ENCODE measurements at places on chromosomes 2 and 18.
A peak's percentile ranks its signal among the peaks of the same experiment; 100 is the strongest.

- DNase-seq = no peak
Measured at GRCh38 chr2:43993437-43993836, 2.4 kb downstream of the LRPPRC start.

DNA sequence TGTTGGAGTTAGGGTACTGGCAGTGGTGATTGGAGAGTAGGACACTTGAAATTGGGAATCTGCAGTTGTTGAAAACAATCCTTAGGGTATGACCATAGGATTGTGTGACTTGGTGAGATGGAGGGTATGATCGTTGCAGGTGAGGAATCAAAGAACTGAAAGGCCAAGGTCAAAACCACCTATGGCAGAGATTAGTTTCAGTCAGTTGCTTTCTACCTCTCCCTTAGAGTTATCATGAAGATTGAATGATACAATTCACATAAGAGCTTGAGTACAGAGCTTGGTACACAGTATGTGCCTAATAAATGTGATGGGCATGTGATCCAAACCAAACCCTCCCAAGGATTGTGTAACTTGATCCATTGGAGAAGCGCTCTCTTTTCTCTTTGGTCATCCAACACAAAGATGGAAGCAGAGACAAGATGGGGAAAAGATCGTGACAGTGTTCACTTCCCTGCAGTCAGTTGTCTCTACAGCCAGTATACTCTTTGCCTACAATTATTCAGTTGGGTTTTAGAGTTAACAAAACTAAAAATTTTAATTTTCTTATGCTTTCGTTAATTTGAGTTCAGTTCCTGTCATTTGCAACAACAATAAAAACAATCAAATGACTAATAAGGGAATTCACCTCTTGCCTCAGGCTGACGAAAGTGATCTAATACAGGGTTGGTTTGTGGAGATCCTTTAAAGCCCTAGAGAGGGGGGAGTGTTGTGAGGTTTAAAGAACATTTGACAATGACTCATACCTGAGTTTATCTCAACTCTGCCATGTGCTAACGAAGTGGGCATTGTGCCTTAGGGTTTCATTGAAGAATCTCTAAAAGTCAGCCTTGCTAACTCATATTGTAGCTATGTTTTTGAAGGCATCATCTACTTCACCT, 14.8 kb upstream of the SMAD2 start:
- DNase-seq = no peak

- no peak for DNase-seq
Measured at GRCh38 chr2:80706541-80706940, 402.0 kb upstream of the LRRTM1 start.

GRCh38 chr2:76170856-76171255, 460.1 kb upstream of the GCFC2 start:
- no peak for DNase-seq

- no peak for DNase-seq
Measured at GRCh38 chr2:144567745-144568144, 47.8 kb upstream of the ZEB2 start.

DNA sequence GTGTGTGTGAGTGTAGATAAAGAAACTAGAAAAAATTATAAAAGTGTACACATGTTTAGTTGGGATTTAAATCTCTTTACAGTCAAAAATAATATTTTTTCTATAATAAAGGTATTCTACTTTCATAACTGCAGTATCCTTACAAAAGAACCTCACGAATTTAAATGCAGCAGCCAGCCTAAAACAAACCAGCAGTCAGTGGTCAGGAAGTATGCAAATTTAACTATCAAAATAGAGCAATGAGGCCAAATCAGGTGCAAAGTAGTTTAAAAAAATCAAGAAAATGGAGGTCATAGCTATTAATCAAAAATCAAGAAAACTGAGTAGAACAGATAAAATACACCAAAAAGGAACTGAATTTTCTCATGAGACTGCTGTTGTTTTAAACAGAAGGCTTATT, 407.1 kb downstream of the CDH19 start:
- DNase-seq = no peak

DNA sequence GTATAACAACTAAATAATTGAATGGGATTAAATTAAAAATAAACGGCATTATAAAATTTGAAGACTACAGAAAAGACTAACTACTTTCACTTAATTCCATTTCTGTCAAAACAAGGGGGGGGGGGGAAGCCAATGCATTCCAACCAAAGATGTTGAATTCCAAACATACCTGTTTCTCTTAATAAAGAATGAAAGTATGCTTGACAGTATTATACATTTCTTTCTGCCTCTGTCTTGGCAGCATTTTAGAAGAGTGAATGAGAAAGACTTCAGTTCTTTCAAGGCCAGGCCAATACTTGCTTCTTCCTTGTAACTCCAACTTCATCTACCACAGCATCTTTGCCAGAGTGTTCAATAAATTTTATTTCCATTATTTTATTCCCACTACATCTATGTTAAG, 65.9 kb downstream of the PDE11A start:
- DNase-seq = no peak

- no peak for DNase-seq
Measured at GRCh38 chr2:202017940-202018339, 15.7 kb upstream of the FZD7 start.

GRCh38 chr2:241065355-241065803, 36.7 kb downstream of the MTERF4 start:
- DNase-seq = no peak

DNA sequence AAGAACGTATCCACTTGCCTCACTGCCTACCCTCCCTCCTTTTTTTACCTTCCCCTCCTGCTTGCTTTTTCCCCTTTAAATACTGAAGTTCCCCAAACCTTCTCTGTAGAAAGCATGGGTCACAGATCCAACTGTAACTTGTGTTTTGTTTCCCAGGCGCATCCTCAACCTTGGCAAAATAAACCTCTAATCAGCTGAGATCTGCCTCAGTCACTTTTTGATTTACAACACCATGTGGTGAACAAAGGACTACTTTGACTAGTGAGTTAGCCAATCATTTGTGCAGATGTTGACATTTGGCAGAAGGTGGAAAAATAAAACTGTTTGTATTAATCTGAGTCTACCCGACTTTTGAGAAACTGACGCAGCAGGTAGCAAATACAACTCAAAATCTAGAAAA, 23.3 kb upstream of the MCM6 start:
- DNase-seq = no peak

DNA sequence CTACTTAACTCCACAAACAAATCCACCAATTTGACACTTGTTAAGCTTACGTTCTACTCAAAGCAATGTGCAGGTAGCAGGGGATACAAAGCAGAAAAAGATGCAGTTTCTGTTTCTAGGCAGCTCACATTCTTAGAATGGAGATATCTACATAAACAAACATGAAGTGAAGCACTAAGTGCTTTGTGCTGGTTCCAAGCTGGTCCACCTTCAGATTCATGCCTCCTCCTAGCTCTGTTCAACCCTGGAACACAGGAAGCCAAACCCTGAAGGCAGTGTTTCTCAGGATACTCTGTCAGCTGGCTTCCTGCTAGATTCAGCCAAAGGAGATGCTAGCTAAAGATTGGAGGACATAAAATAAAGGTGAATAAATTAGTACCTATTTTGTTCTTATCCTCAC, 55.3 kb upstream of the NOL4 start:
- DNase-seq = no peak

DNA sequence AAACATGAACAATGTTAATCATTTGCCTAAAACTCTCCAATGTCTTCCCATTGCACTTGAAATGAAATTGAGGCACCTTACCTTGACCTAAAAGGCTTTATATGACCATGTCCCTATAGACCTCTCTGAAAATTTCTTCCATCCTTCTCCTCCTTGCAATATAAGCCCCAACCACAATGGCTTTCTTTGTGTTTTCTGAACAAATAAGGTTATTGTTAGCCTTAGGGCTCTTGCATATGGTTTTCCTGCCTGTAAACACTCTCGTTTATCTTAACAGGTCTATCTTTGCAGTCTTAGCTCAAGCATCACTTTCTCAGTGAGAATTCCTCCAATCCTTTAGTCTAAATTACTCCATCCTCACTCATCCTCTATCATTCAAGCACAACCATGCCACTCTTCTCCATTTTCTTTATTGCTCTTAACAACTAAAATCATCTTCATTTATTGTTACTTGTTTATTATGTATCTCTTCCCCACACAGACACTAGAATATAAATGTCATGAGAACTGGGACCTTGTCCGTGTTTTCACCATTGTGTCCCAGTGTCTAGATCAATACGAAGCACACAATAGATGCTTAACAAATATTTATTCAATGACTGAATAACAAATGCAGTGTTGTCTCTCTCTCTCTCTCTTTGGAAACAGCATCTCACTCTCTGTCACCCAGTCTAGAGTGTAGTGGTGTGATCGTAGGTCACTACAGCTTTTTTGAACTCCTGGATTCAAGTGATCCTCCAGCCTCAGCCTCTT, 129.3 kb downstream of the RDH14 start:
- no peak for DNase-seq

DNA sequence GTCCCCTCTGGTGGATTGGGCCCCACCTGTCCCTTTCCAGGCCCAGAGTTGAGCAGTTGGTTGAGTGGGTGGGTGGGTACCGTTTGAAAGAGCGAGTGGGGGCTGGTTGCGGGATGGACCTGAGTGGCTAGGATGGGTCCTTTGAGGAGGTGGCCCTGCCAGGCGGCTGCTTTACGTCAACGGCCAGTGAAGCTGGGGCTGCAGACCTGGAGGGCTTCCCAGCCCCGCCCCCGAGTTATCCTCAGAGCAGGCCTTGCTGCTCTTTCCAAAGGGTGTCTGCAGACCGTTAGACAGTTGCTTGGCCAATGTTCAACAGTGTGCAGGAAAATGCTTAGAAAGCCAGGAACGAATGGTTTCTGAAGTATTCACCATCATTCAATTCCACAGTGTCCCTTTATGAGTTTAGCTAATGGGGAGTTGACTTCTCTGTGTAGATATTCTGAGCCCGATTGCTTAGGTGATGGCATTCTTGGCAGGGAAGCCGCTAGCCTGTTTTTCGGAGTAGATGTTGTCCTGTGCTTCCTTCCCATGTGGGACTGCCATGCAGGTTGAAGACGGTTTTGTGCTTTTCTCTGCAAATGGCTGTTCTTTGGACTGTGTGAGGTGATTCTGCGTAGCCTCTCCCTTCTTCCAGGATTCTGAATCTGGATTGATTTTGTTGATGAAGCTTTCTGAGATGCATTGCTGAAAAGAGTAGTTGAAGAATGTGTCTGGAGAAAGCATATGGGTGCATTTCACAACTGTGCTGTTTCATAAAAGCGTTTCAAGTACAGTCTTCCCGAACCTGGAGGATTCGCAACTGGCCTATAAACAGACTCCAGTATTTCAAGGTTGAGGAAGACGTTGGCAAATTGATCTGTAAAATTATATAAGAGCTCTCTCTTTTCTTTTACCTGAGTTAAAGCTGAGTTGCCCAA, 45.8 kb downstream of the LDLRAD4 start:
- peak; percentile 89 for DNase-seq

GRCh38 chr2:158214431-158214830, 112.8 kb downstream of the UPP2 start:
- DNase-seq = no peak

DNA sequence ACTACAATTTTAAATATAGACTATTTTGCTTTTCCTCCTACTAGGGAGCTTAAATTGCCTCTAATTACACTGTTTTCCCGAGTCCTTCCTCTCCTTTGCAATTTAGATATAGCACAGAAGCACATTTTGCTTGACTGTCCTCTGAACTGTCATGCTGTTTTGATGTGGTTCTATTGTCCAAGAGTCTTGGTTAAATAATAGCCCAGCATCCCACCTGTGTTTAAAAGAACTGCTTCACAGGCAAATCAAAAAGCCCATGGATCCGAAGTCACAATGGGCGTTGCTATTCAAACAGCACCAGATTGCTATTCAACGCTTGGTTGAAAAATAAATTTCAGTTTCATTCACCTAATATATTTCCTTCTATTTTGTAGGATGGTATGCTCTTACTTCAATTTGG, 22.3 kb upstream of the ACTR3 start:
- no peak for DNase-seq

- no peak for DNase-seq
Measured at GRCh38 chr18:49934457-49934856, 121.1 kb upstream of the ACAA2 start.

DNA sequence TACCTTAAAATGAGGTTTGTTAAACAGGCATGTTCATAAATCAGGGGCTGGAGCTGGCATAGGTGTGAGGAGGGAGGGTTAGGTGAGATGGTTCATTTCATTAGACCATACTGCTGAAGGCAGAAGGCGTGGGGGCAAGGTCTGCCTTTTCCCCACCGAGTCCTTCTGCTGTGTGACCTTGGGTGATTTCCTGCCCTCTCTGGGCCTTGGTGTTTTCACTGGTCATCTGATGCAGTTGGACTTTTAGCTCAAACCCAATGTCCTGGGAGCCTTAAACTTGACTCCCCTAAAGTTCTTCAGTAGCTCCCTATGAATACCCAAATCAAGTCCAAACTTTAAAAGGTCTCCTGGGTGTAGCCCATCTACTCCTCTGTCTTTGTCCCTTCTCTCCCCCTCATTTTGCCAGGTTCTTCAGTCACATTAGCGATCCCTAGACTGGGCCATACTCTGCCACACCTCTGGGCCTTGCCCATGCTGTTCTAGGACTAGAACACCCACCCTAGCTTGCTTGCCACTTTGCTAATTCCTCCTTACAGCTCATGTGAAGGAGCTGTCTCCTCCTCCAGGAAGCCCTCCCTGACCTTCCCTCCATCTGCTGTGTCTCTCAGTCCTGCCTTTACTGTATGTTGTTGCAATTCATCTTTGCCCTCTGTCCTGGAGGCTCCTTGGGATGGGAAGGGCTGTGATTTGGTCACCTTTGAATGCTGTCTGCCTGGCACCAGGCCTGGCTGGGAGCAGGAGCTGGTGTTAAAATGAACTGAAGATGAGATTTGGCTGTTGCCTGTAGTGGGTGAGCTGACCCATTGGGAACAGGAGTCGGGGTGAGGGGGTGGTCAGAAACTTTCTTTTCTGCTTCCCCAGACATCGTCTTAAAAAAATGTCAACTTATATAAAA, 85.4 kb upstream of the HS6ST1 start:
- DNase-seq = peak; percentile 60

DNA sequence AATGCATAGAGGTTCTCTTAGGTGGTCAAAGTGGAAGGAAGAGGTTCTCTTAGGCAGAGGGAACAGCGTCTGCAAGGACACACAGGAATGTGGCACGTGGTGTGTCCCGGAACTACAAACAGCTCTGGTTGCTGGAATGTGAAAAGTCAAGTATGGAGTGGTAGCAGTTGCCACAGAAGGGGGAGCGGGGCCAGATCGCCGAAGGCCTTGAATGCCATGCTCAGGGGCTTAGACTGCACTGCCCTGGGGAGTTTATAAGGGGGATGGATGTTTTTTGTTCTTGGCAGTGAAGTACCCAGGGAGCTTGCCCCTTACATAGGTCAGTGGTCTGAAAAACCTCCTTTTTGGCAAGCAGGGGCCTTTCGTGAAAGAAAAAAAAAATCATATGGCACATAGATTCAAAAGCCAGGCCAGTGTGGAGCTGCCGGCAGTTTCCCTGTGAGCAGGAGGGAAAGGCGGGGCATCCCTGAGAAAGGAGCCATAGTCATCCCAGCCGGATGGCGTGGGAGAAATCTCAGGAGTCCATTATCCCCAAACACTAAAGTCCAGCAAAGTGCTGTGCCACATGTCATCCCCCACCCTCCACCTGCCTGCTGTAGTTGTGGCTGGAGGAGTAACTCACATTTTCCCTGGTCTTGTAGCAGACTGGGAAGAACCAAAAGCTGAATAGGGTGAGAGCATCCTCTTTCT, 45.4 kb downstream of the GORASP2 start:
- no peak for DNase-seq

- DNase-seq = no peak
Measured at GRCh38 chr2:127400897-127401756, 13.4 kb upstream of the MAP3K2 start.

- no peak for DNase-seq
Measured at GRCh38 chr2:200262047-200262446, 44.4 kb upstream of the SPATS2L start.

GRCh38 chr2:213129311-213129710, 22.1 kb downstream of the IKZF2 start:
- DNase-seq = no peak

All from mesenteric fat pad (tissue), 1 donor.